ENCODE measurements at places on chromosomes 2 and 18.

DNA sequence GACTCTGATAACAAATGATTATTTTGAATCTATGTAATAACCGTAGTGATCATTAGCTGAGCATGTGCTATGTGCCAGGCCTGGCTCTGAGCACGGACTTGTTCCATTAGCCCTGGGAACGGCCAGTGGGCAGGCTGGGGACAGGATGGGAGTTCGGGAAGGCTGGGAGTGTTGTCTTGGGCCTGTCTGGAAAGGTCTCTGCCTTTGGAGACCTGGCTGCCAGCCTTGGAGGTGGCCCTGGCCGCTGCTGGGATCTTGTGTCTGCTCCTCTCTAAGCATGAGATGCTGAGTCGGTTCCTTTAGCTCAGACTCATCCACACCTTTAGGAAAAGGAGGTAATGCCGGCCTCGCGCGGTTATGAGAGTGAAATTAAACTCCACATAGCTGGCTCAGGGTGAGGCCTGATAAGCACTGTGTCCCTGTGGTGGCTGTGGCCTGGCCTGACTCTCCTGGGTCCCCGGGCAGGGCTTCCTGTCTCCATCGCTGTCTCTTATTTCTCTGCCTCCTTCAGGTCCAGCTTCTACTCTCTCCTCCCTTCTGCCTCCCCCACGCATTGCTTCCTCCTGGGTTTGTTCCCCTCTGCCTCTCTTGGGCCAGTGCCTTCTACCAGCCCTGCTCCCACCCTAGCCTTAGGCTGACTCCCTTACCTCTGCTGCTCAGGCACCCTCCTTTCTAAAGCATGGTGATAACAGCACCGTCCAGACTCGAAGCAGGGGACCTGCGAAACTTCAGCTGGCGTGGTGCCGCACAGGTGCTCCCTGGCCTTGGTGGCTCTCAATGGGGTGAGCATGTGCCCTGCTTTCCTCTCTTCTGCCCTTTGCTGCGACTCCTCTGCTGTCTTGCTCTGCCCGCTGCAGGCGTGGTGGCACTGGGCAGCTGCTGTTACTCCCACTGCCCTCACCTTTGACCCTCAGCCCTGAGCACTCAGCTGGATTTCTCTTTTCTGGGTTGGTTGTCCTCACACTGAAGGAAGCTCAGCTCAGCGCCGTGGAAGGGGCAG, 41.8 kb downstream of the NCK2 start:
- no peak for DNase-seq

GRCh38 chr2:11748861-11749645, 2.6 kb downstream of the LPIN1 start:
- no peak for DNase-seq

DNA sequence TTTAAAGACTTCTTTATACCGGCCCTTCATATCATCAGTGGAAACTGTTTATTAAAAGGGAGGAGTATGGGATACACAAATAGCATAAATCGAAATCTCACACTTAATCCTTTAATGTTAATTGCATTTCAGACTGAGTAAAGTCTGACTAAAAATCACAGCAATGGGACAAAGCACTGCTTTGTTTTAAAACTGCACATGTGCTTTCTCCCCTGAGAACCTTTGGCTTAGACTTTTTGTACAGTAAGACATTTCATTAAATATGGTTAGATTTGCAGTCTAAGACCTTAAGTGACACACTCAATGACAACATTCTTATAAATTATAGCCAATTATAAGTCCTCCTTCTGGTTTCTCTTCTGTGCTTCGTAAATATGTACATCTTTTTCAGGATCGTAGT, 12.5 kb downstream of the METTL21A start:
- no peak for DNase-seq

DNA sequence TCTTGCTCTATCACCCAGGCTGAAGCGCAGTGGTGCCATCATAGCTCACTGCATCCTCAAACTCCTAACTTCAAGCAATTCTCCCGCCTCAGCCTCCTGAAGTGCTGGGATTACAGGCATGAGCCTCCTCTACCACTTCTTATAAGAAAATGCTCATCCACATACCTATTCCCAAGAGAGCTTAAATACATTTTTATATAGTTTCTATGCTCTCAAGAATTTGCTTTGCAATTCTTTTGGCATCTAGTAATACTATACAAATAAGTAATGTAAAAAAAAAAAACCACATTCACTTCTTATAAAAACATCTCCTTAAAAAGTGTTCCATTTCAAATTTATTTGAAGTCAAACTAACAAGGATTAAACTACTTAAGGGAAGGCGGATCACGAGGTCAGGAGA, 197.3 kb downstream of the DNAH7 start:
- no peak for DNase-seq

- DNase-seq: no peak
Observed at GRCh38 chr2:41989501-41990180, 58.2 kb upstream of the PKDCC start.

DNA sequence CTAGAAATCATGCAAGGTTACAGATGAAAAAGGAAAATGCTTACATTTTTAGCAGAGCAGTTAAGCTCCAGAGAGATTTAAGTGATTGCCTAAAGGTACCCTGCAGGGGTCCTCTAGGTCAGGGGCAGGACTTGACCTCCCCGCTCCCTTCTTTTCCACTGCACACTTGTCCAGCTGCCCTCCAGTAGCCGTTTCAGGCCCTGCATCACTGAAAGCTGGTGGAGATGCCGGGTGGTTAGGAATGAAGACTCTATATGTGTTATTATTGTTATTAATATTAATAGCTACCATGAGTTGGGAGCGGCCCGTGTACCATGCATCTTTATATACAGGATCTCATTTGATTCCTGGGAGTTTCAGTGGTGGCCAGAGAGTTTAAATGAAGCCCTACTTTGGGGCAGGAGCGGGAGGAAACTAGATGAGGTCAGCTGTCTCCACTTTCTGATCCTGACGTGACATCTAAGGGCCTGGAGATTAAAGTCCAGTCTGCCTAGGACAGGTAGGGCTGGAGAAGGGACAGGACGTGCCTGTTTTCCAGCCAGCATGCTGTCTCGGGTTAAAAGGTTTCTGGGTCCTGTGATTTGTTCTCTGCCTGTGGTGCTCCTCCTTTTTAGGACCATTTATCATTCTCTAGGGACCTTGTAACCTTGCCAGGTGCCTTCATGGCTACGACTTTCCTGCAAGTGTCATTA, 2.1 kb downstream of the TMEM37 start:
- no peak for DNase-seq

GRCh38 chr2:98016908-98017670, 21.3 kb upstream of the TMEM131 start:
- DNase-seq: no peak

DNA sequence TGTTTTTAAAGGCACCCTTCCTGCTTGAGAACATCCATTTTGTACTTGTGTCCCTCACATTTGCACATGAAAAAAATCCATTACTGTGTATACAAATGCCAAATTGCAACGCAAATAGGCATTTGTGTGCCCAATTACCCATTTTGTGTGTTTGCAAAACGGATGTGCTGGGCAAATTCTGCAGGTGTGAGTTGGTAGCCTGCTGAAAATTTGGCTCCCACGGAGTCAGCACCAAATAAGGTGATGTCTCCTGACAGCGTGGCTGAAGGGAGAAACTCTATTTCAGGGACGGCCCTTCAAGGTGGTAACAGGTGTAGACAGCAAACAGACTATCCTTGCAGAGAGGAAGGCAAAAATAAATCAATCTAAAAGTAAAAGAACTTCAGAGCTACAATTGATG, 661.1 kb downstream of the BCL11A start:
- no peak for DNase-seq

- no peak for DNase-seq
Observed at GRCh38 chr18:68779169-68779568, 18.7 kb upstream of the CCDC102B start.

DNA sequence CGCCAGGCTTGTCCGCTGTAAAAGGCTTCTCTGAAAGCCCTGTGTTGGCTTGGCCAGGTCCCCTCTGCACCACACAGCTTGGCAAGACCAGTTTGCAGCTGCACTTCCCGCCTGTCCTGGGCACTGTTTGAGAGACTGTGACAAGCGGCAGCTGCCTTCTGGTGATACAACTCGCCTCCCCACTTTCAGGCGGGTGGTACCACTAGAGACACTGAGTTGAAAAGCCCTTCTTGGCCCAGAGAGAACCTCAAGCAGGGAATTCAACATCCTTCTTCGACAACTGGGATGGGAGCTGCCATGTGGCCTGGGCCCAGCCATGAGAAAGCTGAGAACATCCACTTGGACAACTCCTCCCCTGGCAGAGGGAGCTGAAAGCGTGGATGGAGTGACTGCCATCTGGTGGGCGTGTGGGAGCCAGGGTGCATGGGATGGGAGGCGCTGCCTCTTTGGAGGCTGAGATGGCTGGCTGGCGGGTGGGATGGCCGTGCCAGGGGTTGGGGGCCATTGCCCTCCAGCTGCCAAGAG, 125.5 kb upstream of the REV1 start:
- no peak for DNase-seq

DNA sequence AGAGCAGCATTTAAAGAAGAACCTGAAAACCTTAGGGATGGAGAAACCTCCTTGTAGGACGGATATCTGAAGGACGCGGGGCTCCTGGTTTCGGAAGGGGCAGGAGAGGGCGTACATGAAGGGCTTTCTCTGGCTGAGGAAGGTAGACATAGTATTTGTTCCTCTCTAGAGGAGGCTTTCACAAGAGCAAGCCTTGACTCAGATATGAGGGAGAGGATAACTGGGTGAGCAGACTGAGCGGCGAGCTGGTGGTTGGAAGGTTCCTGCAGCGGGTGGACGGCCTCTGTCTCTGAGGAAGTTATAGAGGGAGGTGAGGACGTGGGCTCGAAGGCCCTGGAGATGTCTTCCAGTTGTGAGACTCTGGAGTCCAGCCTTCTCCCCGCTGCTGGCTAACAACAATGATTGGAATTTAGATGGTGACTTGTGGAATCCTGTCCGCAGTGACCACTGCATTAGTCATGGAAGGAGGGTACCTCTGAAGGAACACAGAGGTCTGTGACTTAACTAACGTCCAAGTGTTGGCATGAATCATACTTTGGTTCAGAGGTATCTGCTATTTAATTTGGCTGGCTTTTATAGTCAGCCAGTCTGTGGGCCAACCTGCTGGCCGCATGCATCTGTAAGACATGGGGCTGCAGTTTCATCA, 80.9 kb downstream of the ASAP2 start:
- no peak for DNase-seq

- no peak for DNase-seq
Observed at GRCh38 chr2:230888824-230889400, 24.2 kb downstream of the ITM2C start.
